ENCODE measurements at places on chromosomes 1 and 21.

DNA sequence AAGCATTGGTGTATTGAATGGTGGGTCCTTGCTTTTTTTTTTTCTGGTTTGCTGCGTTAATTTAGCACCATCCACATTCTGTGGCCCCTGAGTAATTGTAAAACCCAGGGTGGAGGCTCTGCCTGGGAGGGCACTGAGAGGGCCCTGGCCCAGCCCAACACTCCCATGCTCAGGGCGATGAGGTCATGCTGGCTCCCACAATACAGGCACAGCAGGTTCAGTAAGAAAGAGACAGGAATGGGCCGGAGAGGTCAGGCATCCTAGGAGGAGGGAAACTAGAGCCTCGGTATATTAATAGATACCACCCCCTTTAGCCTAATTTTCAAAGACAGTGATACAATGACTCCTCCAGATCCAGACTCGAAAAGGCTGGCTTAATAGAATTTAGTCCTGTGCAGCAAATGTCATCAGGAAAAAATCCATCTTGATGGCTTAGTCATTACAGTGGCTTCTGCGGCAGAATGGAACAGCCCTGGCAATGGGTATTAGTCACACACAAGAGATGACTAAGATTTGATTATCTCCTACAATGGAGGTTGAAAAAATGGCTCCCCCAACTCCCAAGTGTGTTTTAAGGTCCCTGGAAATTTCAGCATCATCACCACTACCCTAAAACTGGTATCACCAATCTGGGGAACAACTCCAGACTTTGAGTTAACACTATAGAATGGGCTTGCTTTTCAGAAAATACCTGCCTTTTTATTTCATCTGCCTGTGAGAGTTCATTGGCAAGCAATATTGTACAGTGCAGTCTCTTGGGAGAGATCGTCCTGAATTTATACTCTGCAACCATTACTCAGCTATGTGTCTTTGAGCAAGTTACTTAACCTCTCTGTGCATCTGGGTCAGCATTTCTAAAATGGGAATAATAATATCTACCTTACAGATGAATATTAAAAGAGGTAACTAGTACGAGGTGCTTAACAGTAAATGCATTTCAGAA, 43.9 kb upstream of the LYST start:
- DNase-seq = peak; percentile 80

DNA sequence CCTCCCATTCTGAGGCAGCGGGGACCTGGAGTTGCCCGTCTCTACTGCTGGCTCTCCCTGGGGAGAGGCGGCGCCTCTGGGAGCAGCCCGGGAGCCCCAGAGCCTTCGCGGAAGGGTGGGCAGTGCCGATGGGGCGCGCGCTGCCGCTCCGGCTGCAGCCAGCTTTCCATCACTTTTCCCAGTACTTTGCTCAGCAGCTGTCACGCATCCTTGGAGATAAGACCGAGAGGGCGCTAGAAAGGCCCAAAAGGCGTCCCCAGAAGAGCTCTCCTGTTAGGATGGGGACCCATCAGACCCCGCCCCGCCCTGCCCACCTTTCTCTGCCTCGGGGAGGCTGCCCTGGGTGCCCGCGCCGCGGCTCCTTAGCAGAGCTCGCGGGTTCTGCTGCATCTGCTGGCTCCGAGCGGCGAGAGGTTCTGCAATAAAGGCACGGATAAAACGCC, 534 bp downstream of the KCNH1 start:
- DNase-seq = peak; percentile 38

- peak; percentile 57 for DNase-seq
These were observed 69.7 kb upstream of the USP24 start for GRCh38 chr1:55284856-55285255.

GRCh38 chr1:107181253-107181969, 40.6 kb downstream of the NTNG1 start:
- no peak for DNase-seq

DNA sequence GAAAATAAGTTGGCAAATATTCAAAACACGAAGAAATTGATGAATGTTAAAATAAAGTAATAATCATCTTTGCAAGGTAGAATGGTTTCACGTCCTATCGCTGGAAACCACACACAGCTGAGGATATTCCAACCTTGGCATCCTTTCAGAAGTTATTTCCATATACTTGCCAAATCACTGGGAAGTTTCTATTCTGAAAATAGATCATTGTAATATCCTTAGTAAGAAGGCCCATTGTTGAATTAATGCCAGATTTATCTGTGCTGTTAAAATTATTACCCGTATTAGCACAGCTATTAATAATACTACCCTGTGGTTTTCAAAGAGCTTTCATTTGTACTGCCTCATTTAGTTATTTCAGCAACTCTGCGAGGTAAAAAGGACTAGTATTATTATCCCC, 81.1 kb downstream of the OLFM3 start:
- DNase-seq = no peak

- no peak for DNase-seq
These were observed 457.8 kb upstream of the DAB1 start for GRCh38 chr1:57881639-57882038.

DNA sequence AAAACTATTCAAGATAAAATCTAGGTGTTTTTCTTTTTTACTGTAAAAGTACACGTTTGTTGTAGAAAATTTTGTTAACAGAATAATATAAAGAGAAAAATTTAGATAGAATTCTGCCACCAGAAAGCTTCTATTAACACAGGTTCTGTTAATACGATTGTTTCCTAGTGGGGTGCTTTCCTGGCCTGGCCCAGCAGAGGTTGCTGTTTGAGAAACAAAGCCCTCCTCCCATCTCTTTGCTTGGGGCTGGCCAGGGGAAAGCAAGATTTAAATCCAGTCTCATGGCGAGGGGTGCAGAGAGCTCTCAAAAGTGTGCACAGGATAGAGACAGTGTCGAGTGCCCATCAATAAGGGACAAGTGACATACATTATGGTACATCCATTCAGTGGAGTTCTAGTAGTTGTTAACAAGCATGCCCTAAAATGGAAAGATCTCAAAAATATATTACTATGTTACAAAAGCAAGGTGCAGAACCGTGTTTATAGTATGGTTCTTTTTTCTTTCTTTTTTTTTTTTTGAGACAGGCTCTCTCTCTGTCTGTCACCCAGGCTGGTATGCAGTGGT, 14.6 kb upstream of the ACBD3 start:
- peak; percentile 42 for DNase-seq

Measured in cardiac muscle cell (in vitro differentiated cells and primary cell).